H9 (cell line): ENCODE measurements at places on chromosomes 16 and 17. TPM values are rescaled to one million over a fixed set of nuclear protein-coding genes. Genes with fewer than 3 reads are reported as not detected.
A peak's percentile ranks its signal among the peaks of the same experiment; 100 is the strongest.

DNA sequence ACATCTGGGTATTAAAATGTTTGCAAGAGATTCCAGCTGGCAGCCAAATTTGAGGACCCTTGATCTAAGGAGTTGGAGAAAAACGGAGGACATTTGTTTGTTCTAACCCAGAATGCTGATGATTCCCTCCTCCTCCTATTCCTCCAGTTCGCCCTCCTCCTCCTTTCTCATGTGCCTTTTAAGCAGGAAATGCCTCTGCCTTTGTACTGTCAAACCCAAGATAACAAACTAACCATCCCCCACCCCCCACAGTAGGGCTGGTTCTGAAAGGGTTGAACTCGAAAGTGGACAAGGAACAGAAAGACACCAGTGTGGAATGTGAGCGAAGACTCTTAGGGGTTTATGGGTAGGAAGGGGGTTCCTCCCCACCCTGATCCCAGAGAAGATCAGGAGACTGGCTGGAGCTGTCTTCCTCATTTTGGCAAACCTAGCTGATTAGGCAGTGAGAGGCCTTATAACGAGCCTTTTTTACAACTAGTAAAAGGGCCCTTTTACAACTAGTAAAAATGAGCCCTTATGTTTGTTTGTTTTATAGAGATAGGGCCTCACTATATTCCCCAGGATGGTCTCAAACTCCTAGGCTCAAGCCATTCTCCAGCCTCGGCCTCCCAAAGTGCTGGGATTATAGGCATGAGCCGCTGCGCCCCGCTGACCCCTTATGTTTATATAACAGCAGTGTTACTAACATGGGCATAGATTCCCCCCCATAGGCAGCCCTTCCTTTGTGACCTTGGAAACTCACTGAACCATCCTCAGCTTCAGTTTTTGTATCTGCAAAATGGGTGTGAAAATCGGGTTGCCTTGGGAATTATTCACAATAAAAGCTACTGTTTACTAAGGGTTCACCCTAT is 975 bp downstream of the CHD9 start:
- peak; percentile 43 for DNase-seq
- H3K36me3 ChIP-seq: no peaks in the 10 kb centered on the region
- peaks cover 2% of the 10 kb centered on the region; the same call in 1 of the 2 replicates for H3K4me1 ChIP-seq
- H3K4me3 ChIP-seq: peak overlapping the region; percentile 62
- H3K27me3 ChIP-seq: no peaks in the 10 kb centered on the region

DNA sequence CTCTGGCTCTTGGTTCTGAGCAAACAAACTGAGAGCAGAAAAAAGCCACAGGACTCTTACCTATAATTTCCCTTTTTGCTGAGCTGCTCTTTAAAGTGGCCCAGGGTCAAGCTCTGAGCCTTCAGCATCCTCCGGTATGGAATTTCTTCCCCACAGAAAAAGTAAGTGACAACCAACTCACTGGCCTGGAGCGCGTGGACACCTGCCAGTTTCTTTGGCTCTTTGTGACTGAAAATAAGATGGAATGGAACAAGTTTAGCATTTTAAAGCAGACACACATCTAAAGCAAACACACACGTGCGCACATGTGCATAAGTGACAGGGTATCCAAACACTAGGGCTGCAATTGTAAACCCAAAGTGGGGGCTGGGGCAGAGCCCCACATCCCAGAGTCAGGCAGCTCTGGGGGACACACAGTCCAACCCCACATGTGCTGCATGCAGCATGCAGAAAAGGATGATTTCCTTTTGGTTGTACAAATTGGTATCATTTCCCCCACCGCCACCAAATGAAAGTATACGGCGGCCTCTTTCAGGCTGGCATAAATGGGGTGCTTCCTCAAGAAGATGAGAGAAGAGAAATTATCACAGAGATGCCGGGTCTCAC is 27.5 kb downstream of the AXIN2 start:
- H3K36me3 ChIP-seq: peaks cover 76% of the 10 kb centered on the region
- H3K4me3 ChIP-seq: no peak overlapping the region
- H3K27me3 ChIP-seq: no peaks in the 10 kb centered on the region
- no peak for DNase-seq
- H3K4me1 ChIP-seq: peaks cover 3% of the 10 kb centered on the region; the same call in 1 of the 2 replicates

DNA sequence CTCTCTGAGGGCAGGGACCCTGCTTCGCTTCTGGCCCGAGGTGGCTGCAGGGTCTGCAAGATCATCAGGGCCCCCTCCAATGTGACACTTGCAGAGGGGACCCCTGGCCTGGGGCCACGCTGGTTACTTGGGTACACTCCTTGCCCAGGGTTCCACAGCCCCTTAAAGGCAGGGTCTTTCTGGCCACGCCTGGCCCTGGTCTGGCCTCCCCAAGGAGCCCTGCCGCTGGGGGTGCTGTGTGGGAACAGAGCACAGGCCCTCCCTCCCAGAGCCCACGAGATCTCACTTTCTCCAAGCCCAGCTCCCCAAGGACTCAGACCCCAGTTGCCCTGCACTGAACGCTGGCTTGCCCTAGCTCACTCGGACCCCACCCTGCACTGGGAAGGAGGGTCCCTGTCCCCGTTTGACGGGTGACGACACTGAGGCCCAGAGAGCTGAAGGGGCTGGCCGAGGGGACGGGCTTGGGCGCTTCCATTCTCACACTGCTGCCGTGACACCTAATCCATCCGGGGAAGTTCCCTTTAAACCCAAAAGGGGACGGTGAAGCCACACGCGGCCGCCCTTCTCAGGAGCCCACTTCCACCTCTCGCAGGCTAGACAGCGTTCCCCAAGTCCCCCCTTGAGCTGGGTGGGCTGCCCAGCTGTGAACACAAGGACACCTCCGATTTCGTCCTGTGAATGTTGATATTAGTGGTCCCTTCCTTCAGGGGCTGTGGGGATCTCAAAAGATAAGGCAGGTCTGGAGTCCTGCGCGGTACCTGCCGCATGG is 26.9 kb upstream of the OSGIN1 start:
- H3K36me3 ChIP-seq: peaks cover 5% of the 10 kb centered on the region; the same call in 1 of the 2 replicates
- no peak overlapping the region for H3K27ac ChIP-seq
- no peak overlapping the region for H3K4me3 ChIP-seq
- H3K4me1 ChIP-seq: no peaks in the 10 kb centered on the region
- no peaks in the 10 kb centered on the region for H3K27me3 ChIP-seq
- no peak for DNase-seq

- no peaks in the 10 kb centered on the region for H3K27me3 ChIP-seq
- H3K4me3 ChIP-seq: no peak overlapping the region
- peak; percentile 26 for DNase-seq
- no peaks in the 10 kb centered on the region; the same call in 1 of the 2 replicates for H3K4me1 ChIP-seq
Measured at GRCh38 chr17:82444941-82445521, 5.5 kb downstream of the CYBC1 start.

GRCh38 chr17:81245665-81246342 is 6.7 kb downstream of the NDUFAF8 start:
- H3K27ac ChIP-seq: no peak overlapping the region
- H3K4me1 ChIP-seq: no peaks in the 10 kb centered on the region
- H3K36me3 ChIP-seq: peaks cover 19% of the 10 kb centered on the region
- no peaks in the 10 kb centered on the region for H3K27me3 ChIP-seq
- H3K4me3 ChIP-seq: no peak overlapping the region

DNA sequence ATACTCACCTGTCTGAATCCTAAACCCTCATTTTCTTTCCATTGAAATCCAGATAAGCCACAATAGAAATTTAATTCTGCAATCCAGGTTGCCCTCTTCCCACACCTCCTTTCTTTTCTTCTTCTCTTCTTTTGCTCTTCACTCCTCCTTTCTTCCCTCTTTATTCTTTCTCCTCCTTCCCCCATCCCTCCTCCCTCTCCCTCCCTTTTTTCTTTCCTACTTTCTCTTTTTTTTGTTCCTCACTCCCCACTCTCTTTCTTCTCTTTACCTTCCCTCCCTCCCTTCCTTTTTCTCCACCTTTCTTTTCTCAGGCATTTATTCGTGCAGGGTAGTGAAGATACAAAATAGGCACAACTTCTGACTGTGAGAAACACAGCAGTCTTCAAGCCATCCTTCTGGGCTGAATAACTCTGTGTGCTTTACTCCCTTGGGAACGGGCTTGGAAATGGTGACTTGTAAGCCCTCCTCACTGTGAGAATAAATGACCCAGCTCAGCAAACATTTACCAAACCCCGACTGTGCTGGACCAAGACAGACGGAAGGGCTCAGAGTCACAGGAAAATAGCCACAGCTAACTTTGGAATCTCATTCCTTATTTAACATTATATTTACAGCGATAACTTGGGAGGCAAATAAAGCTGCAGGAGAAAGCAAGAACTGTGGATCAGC is 140.8 kb downstream of the HAPSTR1 start:
- H3K27ac ChIP-seq: no peak overlapping the region
- H3K4me1 ChIP-seq: peaks cover 3% of the 10 kb centered on the region; the same call in 1 of the 2 replicates
- H3K27me3 ChIP-seq: no peaks in the 10 kb centered on the region

GRCh38 chr16:54062361-54063278 is 224.0 kb downstream of the IRX3 start:
- no peaks in the 10 kb centered on the region for H3K27me3 ChIP-seq
- H3K27ac ChIP-seq: no peak overlapping the region
- no peaks in the 10 kb centered on the region for H3K36me3 ChIP-seq
- no peaks in the 10 kb centered on the region; the same call in 1 of the 2 replicates for H3K4me1 ChIP-seq
- H3K4me3 ChIP-seq: no peak overlapping the region; the same call in 2 of the 3 replicates

Gene TPSG1
- not detected in 2 replicates for total RNA-seq

Gene SLC22A31
- total RNA-seq: 7.7 and 8.1 TPM in 2 replicates

Gene ZFPM1
- total RNA-seq: 3.6 and 4.7 TPM in 2 replicates

Gene MYOCD
- total RNA-seq: 0.17 and 0.39 TPM in 2 replicates

Gene NFAT5
- total RNA-seq: 16.7 and 21.0 TPM in 2 replicates

Gene ESRP2
- total RNA-seq: 59.3 and 59.5 TPM in 2 replicates

Gene YBX2
- 24.0 and 26.0 TPM in 2 replicates for total RNA-seq
